Frontal cortex (tissue), 4 donors: ENCODE measurements at places on chromosomes 13 and 19.

GRCh38 chr13:60148918-60149317, 14.8 kb downstream of the DIAPH3 start:
- DNase-seq, result no peak

GRCh38 chr19:29579308-29579910, 26.7 kb upstream of the POP4 start:
- DNase-seq, result no peak

GRCh38 chr13:20451397-20451796, 74.3 kb downstream of the CRYL1 start:
- DNase-seq, result no peak

- DNase-seq, result no peak
These were observed 86.8 kb upstream of the RNF113B start for GRCh38 chr13:98263841-98264240.

DNA sequence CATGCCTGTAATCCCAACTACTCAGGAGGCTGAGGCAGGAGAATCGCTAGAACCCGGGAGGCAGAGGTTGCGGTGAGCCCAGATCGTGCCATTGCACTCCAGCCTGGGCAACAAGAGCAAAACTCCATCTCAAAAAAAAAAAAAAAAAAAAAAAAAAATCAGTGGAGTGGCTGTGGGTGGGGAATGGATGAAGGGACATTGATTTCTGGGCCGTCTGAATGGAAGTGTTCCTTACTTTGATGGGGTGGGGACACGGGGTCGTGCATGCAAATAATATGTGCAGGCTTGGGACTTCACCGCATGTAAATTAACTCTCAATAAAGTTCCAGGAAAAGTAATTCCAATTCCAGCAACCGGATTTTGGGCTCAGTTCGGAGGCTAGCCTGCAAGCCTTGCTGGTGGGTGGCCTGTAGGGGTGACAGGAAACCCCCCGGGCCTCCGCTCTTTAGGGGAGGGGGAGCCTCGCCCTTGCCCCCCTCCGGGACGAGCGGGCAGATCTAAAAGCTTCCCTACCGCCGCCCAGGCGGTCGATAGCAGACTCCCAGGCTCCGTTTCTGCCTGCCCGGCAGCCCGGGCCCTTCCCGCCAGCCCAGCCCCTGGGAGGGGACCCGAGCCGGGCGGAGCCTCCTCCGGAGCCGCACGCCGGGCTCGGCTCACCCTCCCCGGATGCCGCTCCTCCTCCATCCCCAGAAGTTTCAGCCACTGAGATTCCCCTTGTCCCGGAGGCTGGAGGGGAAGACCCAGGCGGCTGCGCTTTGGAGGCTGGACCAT, 48.0 kb upstream of the ADGRE5 start:
- DNase-seq, result no peak

DNA sequence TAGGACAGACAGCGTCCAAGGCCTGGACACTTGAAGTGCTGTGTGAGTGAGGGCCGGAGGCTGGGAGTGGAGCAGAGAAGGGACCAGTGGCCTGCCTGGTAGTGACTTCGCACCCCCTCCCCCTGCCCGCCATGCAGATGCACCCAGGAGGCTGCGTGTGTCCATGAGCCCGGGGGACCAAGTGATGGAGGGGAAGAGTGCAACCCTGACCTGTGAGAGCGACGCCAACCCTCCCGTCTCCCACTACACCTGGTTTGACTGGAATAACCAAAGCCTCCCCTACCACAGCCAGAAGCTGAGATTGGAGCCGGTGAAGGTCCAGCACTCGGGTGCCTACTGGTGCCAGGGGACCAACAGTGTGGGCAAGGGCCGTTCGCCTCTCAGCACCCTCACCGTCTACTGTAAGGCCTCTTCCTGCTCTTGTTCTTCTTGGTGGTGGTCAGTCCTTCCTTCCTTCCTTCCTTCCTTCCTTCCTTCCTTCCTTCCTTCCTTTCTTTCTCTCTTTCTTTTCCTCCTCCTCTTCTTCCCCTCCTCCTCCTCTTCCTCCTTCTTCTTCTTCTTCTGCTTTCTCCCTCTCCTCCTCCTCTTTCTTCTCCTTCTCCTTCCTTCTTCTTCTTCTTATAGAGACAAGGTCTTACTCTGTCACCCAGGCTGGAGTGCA, 6.0 kb upstream of the FFAR1 start:
- DNase-seq, result no peak

DNA sequence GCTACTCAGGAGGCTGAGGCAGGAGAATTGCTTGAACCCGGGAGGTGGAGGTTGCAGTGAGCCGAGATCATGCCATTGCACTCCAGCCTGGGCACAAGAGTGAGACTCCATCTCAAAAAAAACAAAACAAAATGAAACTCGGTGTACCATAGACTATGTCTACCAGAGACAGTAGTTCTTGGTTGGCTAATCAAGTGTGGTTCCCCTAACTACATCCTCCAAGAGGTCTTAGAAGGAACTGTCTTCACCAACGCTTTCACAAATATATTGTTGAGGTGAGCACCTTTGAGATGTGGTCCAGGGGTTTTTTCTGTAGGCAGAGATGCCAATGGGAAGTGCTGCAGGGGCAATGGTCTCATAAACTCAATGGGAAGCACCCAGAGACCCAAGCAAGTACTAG, 48.0 kb downstream of the RFC3 start:
- DNase-seq, result no peak
